Calu3 (cell line): ENCODE measurements at places on chromosomes 6 and 20. TPM values are rescaled to one million over a fixed set of nuclear protein-coding genes. Genes with fewer than 3 reads are reported as not detected.

Gene GABRR1
- not detected in 2 replicates for total RNA-seq

DNA sequence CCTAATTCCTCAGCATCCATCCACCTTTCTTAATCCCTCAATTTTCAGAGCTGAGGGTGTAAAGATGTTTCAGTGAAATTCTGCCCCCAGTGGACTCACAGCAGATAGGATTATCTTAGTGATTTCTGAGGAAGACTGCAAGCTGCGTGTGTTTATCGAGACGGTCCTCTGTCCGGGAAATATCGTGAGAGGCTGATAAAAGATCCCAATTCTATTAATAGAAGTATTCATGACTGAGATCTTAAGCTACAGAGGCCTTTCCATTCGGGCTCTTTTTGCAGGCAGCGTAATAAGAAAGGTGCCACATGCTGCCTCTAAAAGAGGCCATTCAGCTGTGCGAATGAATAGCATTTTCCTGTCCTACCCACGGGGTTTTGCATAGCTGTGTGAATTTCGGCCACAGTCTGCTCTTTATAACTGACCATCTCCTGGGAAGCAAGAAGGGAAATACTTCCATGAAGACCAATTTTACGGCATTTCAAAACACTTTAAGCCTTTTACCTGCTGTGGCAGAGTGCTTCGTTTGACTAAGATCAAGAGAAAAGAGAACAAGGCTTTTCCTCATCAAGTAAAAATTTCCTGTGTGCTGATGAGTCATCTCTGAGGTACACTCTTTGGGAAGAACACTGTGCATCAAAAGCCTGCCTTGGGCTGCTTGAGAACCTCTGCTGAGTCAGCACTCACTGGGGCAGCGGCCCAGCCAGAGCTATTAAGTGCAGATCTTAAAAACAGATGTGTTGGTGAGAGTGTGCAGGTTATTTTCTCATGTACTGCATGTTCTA, 208.8 kb downstream of the ARHGAP18 start:
- DNase-seq: peak; percentile 71

GRCh38 chr6:128605961-128606360, 85.6 kb upstream of the PTPRK start:
- DNase-seq: no peak

GRCh38 chr6:28134015-28134414, 7.7 kb upstream of the ZKSCAN8 start:
- peak; percentile 40 for DNase-seq

Gene EYA2
- 0.32 and 0.35 TPM in 2 replicates for total RNA-seq

DNA sequence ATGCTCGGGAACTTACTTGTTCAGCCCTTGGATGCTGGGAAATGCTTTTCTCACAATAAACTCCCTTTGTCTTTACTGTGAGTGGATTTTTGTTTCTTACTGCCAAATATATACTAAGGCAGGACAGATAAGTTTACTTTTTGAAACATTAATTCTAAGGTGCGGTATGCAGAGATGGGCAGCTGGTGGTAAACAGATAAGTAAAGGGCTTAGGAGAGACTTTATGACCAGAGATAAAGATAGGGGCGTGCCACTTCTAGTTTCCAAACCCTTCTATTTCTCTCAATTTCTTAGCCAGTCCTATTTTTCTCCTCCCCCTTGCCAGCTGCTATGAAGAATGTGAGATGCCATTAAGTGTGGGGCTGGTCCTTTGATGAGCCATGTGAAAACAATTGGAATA, 16.3 kb downstream of the SAMD3 start:
- DNase-seq: no peak

Gene MDFI
- total RNA-seq: 19.7 and 23.9 TPM in 2 replicates

GRCh38 chr20:42686057-42686456, 503.6 kb downstream of the PTPRT start:
- DNase-seq: no peak

Gene PAK5
- 0.07 TPM in 1 of 2 replicates, not detected in the other for total RNA-seq

DNA sequence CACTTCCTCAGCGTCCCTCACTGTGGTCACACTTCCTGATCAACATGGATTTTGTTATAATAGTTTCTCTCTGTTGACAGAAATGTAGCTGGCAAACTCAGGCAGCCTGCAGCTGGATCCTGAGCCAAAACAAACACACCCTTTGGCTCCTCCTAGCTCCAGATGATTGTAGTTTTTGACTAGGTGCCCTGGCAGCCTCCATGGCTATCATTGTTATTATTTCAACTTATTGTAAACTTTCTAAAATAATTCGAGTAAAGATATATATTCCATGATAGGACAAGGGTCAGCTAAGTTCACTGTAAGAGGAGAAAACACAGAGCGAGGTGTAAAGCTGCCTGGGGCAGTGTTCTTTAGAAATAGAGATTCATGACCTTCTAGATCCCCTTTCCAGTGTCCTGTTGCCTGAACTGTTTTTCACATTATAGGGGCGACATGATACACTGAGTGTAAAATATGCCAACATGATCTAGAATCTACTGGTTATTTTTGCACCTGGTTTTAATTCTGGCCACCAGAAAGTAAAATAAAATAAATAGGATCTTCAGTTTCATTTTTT, 98.2 kb upstream of the HDGFL1 start:
- peak; percentile 70 for DNase-seq

Gene ENPP1
- 7.6 and 7.7 TPM in 2 replicates for total RNA-seq

- no peak for DNase-seq
Observed at GRCh38 chr6:18042536-18043145, 55.2 kb upstream of the KIF13A start.

DNA sequence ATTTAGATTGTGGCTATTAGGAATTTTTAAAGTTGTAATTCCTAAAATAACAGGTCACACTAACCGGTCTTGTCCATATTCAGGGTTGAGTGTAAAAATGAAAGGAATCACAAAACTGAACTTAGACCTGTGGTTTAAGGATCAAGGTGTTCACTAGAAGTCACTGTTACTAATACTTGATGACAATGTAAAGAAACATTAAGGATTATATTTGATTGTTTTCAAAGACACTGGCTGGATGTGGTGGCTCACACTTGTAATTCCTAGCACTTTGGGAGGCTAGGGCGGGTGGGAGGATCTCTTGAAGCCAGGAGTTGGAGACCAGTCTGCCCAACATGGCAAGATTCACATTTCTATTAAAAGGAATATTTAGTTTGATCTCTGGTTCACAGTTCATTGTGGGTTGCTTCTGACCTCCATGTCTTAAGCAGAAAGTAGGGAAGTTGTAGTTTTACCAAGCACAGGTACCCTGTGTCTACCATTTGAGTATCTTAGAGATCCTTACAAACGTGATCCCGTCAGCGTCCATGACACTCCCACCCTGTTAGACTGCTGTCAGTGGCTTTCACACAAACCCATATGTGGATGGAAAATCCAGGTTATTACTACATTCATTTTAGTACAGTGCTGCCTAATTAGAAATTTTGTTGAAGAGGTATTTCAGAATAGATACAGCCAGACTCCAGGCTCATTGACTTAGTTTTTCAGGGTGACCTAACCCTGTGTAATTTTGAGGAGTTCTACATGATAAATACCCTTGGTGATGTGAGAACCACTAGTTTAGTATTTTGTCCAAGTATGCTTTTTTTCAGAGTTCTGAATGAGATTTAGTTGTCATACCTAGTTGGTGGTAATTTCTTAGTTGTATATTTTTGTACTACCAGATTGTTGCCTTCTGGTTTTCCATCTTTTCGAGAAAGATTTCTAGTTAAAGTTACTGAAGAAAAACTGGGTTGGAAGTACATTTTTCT, 10.2 kb downstream of the SRSF3 start:
- DNase-seq: no peak

Gene PPIL6
- total RNA-seq: 2.5 and 2.6 TPM in 2 replicates

DNA sequence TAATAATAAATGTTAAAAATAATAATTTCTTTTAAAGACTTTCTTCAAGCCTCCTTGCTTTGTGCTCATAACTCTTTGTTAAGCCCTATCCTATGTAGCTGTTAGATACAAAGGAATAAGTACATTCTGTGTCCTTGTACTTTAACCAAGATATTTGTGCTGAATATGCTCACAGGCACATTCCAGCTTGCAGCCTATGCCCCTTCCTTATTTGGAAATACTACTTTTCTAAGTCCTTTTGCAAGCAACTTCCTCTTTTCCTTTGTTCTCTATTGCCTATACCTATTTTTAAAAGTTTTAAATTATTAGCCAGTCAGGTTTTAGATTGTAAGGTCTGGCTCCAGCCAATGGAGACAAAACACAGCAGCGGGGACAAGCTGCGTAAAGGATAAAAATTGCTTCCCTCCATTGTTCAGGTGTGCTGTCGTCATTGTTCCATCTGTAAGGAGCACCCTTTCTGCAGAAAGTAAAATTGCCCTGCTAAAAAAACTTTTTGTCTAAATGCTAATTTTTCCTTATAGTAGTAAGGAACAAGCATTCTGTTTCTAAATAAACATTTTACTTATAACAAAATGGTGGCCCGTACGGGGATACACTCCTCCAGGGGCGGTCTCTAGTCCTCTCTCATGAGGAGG, 80.2 kb downstream of the SYTL3 start:
- no peak for DNase-seq

- DNase-seq: no peak
Observed at GRCh38 chr20:24694157-24694726, 224.8 kb downstream of the SYNDIG1 start.

Gene ECT2L
- not detected in 2 replicates for total RNA-seq

GRCh38 chr6:134602123-134602522, 284.2 kb upstream of the SGK1 start:
- DNase-seq: no peak

Gene RAD21L1
- not detected in 2 replicates for total RNA-seq

GRCh38 chr6:119566546-119567260, 217.1 kb upstream of the MAN1A1 start:
- no peak for DNase-seq
